Motor neuron (in vitro differentiated cells): ENCODE measurements at places on chromosomes 13 and 19. TPM values are rescaled to one million over a fixed set of nuclear protein-coding genes. Genes with fewer than 3 reads are reported as not detected.

GRCh38 chr19:55640577-55641425 lies at the start of gene ZNF580:
Gene ZNF580, plus strand, starts transcription at chr19:55641002. Its CDS starts 1,507 bp downstream, at chr19:55642509.
- ATAC-seq: peak; percentile 41

Gene GRK1
- total RNA-seq: 0.09 and 0.29 TPM in 2 replicates

DNA sequence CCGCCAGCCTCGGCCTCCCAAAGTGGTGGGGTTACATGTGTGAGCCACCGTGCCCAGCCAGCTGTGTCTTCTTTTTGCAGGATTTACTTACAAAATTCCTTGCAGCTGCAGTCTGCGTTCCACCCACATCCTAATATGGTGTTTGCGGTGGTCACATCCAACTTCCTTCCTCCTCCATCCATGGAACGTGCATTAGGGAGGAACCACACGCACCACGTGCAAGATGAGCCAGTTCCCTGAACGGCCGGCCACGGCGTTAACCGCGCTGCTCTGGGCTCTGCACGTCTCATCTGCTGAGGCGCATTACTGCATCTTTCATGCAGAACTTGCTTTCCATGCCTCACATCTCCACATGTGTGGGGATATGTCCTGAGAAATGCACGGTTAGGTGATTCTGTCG lies 13.0 kb upstream of the SIGLEC11 start:
- ATAC-seq: no peak

GRCh38 chr13:94063096-94063495 lies 416.4 kb downstream of the DCT start:
- no peak for ATAC-seq

Gene TNNT1
- 5.5 and 6.0 TPM in 2 replicates for total RNA-seq

DNA sequence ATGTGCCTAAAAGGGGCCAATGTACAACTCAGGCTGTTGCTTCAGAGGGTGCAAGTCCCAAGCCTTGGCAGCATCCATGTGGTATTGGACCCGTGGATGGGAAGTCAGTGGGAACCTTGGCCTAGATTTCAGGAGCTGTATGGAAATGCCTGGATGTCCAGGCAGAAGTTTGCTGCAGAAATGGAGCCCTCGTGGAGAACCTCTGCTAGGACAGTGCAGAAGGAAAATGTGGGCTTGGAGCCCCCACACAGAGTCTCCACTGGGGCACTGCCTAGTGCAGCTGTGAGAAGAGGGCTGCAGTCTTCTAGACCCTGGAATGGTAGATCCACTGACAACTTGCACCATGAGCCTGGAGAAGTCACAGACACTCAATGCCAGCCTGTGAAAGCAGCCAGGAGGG lies 28.5 kb downstream of the GPC5 start:
- ATAC-seq: no peak

DNA sequence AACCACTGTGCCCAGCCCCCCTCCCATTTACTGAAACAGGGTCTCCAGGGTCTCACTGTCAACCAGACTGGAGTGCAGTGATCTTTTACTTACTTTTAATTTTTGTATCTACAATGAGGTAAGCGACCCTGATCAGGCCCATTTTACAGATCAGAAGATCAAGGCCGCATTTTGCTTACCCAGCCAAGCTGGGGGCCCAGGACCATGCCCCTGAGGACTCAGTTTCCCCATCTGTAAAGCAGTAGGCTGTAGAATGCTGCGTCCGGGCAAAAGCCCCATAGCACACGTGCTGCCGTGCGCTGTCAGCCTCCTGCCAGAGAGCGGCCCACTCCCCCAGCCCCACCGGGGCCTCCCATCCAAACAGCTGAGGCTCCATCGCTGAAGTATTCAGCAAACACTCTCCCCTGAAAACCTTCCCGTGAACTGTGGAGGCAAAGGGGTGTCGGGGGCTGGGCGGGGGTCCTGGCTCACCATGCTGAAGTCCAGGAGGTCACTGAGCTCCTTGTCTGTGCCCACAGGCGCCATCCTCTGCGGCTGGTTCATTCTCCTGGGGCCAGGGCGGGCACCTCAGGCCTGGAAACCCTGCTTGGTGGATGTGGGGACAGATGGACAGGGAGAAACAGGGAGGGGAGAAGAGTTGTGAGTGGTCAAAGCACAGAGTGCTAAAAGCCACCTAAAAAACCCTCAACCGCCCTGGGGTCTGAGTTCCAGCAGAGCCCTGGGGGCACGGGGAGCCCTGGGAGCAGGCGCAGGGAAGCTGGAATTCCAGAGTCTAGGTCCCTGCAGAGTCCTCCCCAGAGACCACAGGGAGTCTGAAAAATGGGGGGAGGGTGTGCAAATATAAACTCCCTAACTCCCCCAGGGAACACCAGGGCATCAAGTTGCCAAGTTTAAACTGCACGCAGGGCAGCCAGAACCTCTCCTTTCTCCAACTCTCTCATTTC lies 2.4 kb downstream of the TCF3 start:
- no peak for ATAC-seq

Gene IFNL1
- total RNA-seq: not detected in 2 replicates

GRCh38 chr13:109096101-109096500 lies 466.7 kb downstream of the MYO16 start:
- no peak for ATAC-seq

GRCh38 chr13:40983259-40983658 lies 35.9 kb downstream of the ELF1 start:
- no peak for ATAC-seq

- ATAC-seq: no peak
Measured at GRCh38 chr13:66222926-66223325, 1007.2 kb downstream of the PCDH9 start.

Gene CGB1
- total RNA-seq: not detected in 2 replicates

GRCh38 chr19:37817180-37817981 lies 38.0 kb upstream of the ZNF573 start:
- ATAC-seq: no peak

Gene PRTN3
- total RNA-seq: 0.37 TPM in 1 of 2 replicates, not detected in the other

DNA sequence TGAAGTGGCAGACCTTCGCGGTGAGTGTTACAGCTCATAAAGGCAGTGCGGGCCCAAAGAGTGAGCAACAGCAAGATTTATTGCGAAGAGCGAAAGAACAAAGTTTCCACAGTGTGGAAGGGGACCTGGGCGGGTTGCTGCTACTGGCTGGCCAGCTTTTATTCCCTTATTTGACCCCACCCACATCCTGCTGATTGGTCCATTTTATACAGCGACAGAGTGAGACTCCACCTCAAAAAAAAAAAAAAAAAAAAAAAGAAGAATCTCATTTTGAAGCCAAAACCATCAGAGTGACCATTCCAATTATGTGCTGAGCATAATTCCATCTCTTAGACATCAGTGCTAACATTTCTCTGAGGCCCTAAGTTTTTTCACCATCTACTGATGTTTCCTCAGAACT lies 1.9 kb upstream of the ZNF552 start:
- no peak for ATAC-seq

DNA sequence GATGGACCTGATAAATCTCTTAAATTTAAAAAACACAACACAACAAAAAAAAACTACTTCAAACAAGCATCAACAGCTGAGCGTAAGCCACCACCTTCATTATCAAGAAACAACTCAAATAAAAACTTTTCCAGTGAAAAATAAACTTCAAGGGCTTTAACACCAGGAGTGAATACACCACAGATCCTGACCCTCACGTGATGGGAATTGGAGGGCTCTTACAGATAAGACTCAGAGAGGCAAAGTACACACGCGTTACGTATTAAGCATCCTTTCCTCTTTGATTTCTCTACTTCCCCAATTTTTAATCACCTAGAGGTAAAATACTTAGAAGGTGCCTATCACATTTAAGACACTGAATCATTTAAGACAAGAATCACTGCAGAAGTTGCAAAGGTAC lies 573 bp upstream of the STARD13 start:
- ATAC-seq: no peak

Gene KCNC3
- 1.6 and 2.2 TPM in 2 replicates for total RNA-seq

DNA sequence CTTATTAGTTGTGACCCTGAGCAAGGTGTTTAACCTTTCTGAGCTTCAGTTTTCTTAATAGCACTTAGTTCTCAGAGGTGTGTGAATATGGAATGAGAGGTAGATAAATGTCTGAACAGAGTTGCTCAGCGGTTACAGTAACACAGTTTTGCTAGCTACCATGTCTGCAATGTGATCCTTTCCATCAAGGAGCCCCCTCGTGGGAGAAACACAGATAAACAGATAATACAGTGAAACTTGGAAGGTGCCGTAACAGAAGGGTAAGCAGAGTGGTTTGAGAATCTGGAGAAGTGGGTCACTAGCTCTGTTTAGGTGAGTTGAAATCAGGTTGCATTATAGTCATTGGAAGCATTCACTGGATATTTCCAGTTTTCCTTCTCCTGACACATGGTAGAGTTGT lies 38.9 kb downstream of the IRS2 start:
- ATAC-seq: no peak

- peak; percentile 93 for ATAC-seq
Measured at GRCh38 chr19:11881151-11881800, 6.3 kb upstream of the ZNF69 start.

DNA sequence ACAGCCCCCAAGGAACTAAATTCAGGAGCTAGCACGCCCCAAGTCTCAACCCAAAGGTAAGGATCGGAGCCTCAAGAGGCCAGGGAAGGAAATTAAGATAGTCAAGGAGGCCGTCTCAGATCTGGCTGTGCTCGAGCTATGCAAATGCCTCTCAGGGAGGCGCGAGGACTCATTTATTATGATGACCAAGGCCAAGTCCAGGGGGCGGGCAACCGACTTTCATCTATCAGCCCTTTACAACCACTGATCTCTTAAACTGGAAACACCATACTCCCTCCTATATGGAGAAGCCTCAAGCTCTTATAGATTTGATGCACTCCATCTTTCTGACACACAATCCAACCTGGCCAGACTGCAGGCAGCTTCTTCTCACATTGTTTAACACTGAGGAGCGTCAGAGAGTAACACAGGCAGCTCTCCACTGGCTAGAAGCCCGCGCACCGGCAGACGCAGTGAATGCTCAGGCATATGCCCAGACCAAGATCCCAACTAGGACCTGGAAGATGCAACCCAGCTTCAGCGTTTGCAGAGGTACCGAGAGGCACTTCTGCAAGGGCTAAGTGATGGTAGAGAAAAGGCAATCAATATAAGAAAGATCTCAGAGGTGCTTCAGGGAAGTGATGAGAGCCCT lies 9.6 kb upstream of the SLC15A1 start:
- no peak for ATAC-seq

DNA sequence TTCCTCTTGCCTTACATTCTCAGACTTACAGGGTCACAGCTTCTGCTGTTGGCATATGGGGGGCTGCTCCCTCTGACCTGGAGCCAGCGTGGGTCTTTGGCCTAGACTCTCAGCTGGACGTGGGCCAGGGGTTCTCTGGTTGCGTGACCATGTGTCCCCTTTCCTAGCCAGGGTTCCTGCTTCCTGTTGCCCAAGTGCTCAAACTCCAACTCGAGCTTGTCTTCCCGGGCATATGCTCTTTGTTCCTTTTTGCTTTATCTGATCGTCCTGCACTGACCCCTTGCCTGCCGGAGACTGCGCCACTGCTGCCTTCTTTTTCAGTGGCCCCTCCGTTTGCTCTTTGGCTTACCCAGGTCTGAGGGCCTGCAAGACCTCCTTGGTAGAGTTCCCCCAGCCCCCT lies 25.3 kb upstream of the GPR183 start:
- ATAC-seq: no peak

DNA sequence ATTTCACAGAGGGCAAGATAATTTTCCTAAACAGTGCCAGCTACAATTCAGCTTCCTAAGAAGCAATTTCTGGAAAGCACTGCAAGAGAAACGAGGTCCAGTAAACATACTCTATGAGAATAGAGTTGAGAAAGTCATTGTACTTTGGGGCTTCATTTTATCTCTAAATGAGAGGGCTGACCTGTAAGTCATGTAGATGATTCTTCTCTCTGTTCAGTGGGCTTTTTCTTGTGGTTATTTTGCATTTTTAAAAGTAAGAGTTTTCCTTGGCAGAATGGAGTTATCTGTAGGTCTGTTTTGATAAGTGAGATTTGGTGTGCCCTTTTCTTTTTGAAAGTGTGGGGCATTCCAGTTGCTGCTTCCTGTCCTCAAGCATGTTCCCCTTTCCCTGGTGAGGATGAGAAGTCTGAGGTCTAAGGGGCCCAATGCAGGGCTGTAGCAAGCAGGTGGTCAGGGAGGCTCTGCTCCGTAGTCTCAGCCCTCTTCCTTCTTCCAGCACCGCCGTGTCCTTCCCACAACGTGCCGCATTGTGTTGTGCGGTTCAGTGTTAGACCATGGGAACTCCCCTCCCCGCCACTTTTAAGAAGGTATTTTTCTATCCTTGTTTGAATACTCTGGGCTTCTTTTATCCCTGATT lies 86.3 kb downstream of the ARHGEF7 start:
- no peak for ATAC-seq

DNA sequence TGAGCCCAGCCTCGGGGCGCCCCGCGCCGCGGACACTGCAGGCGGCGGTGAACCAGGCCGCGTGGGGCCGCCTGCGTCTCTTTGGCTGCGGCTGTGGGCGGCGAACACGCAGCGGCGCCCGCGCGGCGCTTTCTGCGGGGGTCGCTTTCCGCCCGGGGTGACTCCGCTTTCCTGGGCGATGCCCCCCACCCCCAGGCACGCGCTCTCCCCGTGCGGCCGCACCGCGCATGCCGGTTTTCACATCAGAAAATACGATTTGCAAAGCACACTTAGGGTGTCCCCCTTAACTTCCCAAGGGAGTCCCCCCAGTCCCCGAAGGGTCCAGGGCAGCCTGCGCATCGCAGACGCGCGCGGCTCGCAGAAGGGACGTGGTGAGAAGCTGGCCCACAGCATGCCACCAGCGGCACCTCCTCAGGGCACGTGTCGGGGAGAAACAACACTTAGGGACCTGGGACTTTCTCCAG lies 5.3 kb downstream of the F7 start:
- ATAC-seq: no peak

Gene MRPS12
- total RNA-seq: 19.6 and 21.0 TPM in 2 replicates

GRCh38 chr19:46976845-46977320 lies 42.8 kb upstream of the NPAS1 start:
- ATAC-seq: peak; percentile 30

Gene TUBB4A
- 23.3 and 25.3 TPM in 2 replicates for total RNA-seq

Gene PGLYRP1
- 1.1 TPM in 1 of 2 replicates, not detected in the other for total RNA-seq

GRCh38 chr13:80705371-80706163 lies 364.6 kb upstream of the SPRY2 start:
- ATAC-seq: no peak

GRCh38 chr19:19382118-19382517 lies 23.4 kb upstream of the GATAD2A start:
- no peak for ATAC-seq

DNA sequence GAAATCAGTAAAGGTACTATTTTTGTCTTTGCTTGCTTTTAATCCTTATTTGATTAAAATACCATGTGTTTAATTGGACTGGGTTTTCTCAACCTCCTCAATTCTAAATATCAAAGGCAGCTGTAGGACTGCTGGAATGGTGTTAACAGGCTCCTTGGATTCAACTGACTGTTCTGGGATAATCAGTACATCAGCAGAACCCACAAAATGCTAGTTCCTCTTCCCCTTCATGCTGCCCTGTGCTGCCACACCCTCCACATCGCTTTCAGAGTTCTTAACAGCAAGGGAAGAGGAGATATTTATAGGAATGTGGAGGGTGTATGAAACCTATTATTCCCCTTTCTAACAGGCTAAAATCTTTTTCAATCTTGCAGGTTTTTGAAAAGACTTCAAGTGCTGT lies 82.4 kb downstream of the KCTD12 start:
- ATAC-seq: no peak
